Stimulated activated CD8-positive, alpha-beta memory T cell treated with anti-CD3 and anti-CD28 coated beads, Interleukin-2, amount 100 ng/mL, for 1 hour (primary cell): ENCODE measurements at places on chromosomes 1 and 21.

DNA sequence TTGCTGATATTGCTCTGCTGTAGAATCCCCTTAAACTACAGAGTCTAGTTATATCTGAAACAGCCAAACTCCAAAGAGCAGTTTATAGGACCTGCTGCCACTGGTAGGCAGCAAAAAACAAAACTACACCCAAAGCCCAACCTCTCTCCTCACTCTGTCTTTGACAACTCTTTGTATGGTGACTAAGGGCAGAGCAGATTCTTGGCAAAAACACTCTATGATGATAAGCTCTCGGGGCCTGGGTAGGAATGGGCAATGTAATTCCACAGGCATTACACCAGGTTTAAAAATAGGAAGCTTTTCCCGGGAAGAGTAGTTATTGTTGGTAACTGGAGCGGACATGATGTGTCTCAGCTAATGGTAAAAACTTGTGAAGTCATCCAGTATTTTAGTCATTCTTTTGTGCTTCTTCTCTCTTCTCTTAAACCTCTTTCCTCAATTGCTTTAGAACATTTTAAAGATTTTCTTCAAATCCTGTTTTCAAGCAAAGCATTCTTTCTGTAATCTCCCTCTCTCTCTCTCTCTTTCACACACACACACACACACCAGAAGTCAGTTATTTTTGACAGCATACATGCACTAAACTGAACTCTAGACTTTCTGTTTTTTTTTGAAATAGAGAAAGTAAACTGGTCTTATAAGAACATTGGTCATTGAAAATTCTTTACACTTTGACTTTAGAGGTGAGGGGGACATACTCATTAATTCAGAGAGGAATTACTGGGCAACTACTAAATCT, 193.5 kb downstream of the PAPPA2 start:
- DNase-seq: no peak

DNA sequence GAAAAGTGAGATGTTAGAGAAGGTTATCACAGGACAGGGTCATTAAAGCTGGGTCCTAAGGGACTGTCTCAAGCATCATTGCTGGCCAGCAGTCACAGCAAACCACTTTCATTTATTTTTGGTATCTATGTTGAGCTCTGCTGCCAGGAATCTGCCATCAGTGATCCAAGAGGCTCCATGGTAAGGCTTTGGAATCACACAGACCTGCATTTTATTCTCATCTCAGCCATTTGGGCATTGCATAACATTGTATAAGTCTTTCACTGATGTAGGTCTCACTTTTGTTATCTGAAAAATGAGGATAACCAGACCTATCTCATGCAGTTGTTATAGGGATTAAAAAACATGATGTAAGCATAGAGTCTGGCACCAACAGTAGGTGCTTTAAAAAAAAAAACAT, 77.5 kb downstream of the OMA1 start:
- DNase-seq: no peak

DNA sequence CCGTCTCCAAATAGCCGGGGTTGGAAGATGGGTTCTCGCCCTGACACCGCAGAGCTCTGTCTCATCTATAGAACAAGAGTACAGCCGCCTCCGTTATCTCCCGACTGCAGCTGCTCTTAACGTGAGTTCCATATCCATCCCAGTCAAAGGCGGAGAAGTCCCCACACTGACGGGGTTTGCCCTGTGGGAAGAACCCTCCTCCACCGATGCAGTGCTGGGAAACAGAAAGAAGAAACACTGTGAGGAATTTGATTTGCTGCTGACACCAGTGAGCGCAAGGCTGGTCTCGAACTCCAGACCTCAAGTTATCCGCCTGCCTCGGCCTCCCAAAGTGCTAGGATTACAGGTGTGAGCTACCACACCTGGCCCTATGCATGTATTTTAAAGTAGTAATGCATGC, 9.5 kb downstream of the ITLN2 start:
- no peak for DNase-seq

DNA sequence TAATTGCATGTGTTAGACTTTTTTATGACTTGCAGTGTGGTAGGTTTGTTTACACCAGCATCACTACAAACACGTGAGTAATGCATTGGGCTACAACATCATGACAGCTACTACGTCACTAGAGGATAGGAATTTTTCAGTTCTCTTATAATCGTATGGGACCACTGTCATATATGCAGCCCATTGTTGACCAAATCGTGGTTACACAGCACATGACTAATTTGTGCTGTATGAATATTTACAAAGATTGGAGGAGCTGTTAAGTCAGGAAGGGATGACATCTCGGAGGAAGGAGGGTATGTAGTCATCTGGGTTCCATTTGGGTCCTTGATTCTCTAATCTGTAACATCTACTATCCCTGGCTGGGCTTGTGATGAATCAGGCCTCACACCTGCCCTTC, 270.9 kb downstream of the TNR start:
- no peak for DNase-seq

DNA sequence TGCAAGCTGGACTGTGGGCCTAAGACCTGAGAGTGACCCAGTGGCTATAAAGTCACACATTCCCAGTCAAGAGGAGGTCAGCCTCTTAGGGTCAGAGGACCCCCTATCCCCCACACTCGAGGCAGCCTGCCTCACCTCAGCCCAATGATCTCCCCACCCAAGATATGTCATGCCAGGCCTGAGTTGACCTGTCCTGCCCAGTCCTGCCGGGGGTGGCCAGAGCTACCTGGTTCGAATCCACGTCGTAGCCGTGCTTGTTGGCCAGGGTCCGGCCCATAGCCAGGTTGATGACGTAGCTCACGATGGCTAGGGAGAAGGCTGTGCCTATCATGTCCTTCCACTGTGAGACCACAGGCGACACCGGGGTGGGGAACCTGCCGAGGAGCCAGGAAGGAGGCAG, 15.6 kb downstream of the SLC26A9 start:
- no peak for DNase-seq

DNA sequence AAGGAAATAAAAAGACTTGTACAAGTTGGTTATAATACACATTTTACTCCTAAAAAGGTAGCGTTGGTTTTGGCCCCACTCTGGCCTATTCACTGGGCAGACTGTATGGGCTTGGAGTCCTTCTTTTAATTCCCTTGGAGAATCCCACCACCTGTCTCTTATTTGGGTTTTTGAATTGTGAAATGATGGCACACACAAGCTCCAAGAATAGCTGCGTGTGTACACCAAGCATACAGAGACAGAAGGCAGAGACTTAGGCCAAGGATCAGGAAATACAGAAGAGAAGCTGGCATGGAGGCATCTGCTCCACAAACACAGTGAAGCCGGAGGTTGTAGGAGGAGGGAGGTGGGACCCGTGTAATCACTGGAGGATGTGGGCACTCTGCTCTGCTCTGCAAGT, 29.1 kb downstream of the DDR2 start:
- DNase-seq: no peak

DNA sequence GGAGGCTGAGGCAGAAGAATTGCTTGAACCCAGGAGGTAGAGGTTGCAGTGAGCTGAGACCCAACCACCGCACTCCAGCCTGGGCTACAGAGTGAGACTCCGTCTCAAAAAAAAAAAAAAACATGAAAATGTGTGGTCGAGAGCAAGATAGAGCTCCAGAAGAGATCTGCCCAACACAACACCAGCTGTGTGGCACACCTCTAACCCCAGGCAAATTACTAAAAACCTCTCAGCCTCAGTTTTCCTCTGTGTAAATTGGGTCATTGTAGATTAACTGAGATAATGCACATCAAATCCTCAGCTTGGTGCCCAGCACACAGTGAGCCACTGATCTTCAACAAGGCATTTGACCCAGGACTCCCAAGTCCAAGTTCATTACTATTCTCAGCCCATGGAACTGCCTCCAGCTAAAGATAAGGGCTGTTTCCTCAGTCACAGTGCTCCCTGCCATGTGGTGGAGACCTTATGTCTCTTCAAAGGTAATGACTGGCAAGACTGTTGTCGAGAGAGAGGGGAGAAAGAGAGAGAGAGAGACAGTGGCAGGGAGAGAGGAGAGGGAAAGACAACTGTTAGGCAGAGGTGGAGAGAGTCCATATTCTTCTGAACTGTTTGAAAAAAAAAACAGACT, 58.1 kb downstream of the PTP4A2 start:
- no peak for DNase-seq

DNA sequence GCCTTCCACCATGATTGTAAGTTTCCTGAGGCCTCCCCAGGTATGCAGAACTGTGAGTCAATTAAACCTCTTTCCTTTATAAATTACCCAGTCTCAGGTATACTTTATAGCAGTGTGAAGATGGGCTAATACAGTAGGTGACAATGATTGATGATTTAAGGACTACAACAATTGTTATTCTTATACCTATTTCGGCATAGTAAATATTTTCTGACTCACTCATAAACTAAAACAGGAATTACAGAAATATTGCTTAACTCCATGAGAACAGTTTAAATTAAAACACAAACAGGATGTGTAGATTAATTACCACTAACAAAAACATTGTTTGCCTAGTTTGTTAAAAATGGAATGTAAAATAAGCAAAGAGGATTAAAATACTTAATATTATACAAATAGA, 839.9 kb downstream of the LTN1 start:
- DNase-seq: no peak

GRCh38 chr1:65258106-65258505, 51.2 kb upstream of the DNAJC6 start:
- DNase-seq: no peak

- no peak for DNase-seq
These were observed 12.0 kb upstream of the A3GALT2 start for GRCh38 chr1:33332881-33333280.

GRCh38 chr1:118944133-118944532, 44.0 kb downstream of the TBX15 start:
- no peak for DNase-seq

DNA sequence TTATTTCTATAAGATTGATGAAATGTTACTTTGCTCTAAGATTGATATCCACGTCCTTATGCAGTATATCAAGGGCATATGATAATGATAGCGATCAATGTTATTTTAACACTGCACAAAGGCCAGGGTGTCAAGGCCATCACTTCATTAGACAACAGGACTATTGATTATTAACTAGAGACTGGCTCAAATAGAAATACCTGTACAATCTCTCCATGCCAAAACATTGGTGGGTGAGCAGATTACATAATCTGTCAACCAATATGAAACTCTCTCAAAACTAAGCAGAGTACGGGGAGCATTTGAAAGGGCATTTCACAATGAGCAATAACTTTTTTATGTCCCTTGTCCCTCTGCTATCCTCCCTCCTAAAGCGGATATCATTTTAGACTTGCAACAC, 566.5 kb upstream of the PKN2 start:
- DNase-seq: no peak

DNA sequence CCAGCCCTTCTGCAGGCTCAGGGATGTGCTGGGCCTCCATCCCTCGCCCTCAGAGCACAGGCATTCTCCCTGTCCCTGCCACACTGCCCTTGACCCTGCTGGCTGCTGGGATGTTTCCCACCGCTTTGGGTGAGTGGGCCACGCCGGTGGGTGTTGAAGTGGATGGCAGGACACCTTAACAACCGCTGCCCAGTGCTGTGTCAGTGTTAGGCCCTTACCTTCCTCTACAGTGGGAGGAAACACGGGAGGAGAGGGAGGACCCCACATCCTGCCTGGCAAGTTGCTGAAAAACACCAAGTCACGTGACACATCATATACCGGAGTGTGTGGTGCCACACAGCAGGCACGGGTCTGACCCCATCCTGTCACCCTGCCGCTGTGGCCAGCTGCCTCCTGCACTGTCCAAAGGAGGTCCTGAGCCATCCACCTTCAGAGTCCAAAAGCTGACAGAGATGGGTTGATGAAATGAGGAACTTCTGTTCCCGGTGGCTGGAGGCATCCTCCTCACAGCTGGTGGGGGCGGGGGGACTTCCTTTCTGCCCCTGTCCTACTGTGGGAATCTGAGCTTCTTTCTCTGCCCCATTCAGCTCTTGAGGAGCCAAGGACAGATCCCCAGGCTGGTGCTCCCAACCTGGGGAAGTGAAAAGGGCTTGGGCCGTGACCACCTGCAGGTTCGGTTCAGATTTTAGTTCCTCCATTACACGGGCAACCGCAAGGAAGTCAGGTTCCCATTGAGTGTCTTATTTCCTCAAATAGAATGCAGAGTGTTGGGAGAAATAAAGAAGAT, 3.2 kb upstream of the THEMIS2 start:
- peak; percentile 46 for DNase-seq

- DNase-seq: no peak
These were observed 10.2 kb downstream of the C1orf216 start for GRCh38 chr1:35708441-35708921.

GRCh38 chr1:158520955-158521665, 33.1 kb downstream of the OR6Y1 start:
- DNase-seq: no peak

DNA sequence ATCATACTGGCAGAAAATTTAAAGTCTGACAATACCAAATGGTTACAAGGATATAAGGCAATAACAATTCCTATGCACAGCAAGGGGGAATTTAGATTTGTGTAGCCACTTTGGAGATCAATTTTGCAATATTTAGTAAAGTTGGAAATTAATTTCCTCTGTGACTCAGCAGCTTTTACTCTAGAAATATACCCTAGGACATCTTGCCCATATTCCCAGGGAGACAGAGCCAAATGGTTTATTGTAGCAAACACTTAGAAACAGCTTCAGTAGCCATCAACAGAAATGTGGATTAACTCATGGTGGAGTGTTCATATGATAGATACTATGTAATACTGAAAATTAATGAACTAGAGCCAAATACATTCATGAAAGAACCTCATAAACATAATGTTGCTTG, 104.6 kb downstream of the BACH1 start:
- no peak for DNase-seq

GRCh38 chr21:14554948-14555347, 8.8 kb upstream of the SAMSN1 start:
- DNase-seq: no peak

GRCh38 chr21:37704751-37705150, 211.5 kb downstream of the KCNJ6 start:
- no peak for DNase-seq

DNA sequence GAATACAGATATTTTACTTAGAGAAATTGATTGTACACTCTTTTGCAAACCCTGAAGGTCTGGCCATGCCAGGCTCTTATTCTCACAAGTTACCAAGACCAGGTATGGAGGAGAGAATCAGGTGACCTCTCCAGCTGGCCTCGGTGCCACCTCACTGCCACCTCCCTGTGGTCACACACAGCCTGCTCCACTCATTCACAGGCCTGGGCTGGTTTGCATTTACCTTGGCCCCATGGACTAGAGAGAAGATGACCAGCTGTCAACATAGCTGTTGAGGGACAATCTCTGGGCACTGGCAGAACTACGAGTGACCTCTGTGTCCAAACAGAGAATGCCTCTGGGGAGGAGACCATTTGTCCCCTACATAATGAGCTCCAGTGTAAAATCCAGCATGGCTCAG, 291.2 kb upstream of the RUNX1 start:
- no peak for DNase-seq

DNA sequence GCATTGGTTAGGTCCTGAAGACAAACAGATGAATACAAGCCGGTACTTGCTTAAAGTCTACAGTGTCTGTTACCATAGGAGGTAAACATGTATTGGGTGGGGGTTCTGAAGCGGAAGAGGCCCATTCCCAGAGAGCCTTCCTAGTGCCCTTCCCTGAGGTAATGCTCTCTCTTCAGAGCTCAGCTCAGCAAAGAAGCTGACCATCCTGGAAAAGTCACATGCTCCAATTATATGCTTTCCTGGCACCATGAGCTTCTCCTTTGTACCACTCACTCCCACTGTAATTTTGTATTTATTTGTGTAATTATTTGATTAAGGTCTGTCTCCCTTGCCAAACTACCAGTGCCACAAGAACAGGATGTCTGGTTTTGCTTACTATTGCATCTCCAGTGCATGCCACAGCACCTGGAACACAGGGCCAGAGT, 42.0 kb downstream of the RAB3B start:
- no peak for DNase-seq

- DNase-seq: no peak
These were observed 97.0 kb downstream of the UBR4 start for GRCh38 chr1:19112891-19113696.
